ENCODE measurements at places on chromosomes 7 and 10.
A peak's percentile ranks its signal among the peaks of the same experiment; 100 is the strongest.

DNA sequence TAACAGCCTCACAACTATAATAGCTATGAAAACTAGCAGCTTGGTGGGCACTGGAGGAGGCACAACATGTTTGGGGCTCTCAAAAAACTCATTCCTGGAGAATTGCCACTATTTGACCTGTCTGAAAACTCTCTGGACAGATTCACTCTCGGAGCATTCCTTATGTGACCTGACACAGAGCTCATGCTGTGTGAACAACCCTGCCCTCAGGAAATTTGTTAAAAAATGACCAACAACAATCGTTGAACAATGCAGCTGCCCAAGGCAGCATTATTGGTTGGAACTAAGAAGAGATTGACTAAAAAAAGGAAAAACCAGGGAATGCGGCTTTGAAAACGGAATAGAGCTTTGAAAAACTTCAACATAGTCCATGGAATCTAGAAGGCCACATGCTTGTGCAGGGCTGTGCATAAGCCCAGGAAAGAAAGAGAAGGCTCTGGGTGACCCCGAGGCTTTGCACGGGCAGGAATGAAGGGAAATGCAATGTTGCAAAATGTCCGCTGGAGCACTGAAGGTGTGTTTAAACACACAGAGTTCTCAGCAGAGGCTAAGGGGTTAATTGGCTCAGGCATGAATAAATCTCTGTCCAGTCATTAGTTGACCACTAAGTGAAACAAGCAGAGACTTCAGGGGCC is 52.8 kb downstream of the NAMPT start:
- no peak for DNase-seq

DNA sequence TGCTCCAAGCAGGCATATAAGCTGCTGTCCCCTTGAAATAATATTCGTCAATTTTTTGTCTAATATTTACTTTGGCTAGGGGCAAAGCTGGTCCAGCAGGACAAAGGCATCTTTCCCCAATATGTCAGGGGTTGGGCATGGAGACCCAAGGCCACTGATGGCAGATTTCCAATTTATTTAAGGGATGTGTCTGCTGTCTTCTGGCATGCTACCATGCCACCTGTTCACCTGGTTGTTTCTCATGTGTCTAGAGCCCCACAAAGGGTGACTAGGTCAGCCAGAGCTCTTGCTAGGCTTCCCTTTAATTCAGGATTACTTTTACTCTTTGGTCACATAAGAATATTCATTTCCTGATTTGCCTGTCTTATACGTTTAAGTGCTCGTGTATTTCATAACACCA is 22.1 kb upstream of the SYPL1 start:
- no peak for DNase-seq

DNA sequence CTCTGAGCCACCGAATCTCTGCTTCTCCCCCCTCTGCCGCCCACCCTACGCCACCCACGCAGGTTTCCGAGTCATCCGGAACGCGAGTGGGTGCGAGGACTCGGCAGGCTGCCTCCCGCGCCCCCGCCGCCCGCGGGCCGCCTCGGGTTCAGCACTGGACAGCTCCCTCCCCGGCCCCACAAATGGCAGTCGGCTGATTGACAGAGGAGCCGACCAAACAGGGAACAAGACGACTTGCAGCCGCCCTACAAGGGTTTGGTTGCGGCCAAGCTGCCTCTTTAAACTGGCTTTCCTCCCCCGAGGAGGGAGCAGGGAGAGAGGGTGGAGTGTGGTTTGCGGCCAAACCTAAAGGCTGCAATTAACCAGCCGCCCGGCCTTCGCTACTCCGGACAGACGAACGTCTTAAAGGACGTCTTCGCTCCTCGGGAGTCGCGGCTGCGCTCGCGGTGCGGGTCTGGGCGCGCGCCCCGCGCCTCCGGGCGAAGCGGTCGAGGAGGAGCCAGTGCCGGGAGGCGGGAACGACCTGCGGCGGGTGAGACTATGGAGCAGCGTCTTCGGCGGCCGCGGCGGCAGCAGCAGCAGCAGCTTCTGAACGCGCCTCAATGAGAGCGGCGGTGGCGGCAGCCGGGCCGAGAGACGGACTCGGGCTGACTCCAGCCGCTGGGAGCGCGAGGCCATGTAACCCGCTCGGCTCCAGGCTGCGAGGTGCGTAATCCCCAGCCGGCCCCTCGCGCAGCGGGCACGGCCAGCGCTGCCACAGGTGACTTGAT is at the start of gene GPR158:
TSS of gene GPR158 (plus strand) at position 541 of the 770 bp plus-strand sequence. CDS start 420 bp downstream, outside the sequence.
- DNase-seq: peak; percentile 98

- DNase-seq: no peak
These were observed 32.8 kb downstream of the HIPK2 start for GRCh38 chr7:139744768-139745677.

DNA sequence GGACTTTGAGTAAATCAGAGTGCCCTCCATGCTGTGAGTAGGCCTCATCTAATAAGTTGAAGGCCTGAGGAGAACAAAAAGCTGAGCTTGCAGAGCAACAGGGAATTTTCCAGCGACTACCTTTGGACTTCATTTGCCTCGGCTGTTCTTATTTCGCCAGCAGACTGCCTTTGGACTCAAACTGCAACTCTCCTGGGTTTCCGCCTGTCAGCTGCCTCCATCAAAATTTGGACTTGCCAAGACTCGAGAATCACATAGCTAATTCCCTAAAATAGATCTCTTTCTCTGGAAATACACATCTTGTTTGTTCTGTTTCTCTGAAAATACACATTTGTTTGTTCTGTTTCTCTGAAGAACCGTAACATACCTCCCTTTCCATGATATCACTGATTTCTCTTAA is 93.8 kb downstream of the ITGB8 start:
- no peak for DNase-seq

DNA sequence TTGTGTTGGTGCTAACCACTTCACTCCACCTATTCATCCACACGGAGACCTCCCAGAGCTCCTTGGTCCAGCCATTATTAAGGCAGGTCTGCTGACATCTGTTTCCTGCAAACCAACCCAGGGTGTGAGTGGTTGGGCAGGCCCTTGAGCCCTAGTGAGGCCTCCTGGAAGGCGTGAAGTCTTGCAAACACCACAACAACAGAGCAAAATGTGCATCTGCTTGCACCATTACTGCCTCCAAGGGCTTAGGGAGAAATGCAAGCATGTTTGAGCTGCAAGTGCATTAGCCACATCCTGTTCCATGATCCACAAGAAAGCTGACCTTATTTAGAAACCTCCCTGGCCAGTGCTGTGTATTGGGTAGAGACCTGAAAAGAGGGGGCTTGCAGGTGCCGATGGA is 325.5 kb downstream of the GRID1 start:
- no peak for DNase-seq

DNA sequence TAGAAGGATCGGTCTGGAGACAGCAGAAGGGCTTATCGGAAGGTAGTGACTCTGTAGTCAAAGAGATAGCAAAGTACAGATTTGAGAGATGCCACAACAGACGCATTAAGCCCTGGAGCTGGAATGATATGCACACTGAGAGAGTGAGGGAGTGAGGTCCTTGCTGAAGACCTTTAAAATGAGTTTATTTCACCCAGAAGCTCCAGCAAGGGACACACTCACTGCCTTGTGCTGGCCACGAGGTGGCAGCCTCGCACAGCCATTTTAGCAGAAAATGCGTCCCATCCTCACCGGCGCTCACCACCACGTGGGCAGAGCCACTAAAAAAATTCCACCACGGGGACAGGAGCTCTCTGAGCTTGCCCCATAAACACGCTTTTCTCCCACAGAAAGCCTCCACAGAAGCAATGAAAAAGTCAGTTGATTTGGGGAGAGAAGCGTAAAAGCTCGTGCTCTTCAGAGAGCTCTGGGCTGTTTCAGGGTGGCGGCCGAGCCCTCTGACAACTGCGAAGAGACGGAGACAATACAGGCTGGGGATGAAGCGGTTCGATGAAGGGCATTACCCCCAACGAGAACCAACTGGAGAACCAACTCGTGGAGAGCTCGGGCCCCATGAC is 163.0 kb upstream of the KLF14 start:
- DNase-seq: peak; percentile 22

GRCh38 chr7:139798221-139798620 is 20.4 kb upstream of the HIPK2 start:
- DNase-seq: peak; percentile 53

DNA sequence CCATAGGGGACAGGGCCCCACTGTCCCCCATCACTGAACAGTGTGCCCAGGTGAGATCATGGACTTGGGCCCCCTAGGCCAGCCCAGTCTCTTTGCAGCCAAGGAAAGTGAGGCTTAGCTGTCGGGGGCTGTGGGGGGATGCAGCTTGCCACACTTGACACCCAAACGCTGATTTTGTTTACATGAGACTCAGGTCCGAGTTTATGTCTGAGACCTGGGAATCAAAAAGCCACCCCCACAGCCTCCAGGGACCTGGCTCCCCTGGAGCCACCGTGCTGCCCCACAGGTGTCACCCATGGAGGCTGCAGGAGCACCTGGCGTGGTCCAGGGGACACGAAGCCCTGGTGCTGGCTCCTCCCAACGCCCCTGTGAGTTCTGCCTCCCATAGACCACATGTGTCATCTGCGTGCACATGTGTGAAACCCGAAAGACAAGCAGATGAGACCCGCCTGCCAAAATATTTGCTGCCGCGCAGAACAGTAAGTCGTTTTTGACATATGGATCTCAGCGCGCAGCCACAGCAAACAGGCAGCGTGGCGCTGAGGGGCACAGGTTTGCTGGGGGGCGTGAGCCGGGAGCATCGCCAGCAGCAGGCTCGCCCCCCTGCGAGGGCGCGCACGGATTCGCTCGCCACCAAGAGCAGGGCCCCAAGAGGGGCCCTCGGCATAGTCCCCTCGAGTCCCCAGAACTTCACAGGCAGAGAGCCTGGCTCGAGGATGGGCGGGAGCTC is 112.3 kb downstream of the LHPP start:
- no peak for DNase-seq

GRCh38 chr10:13890233-13891127 is 303.7 kb downstream of the PRPF18 start:
- peak; percentile 59 for DNase-seq

GRCh38 chr10:92573091-92573797 is 649 bp downstream of the IDE start:
- DNase-seq: peak; percentile 40

- DNase-seq: no peak
These were observed 22.5 kb upstream of the EPHB6 start for GRCh38 chr7:142832417-142832816.

DNA sequence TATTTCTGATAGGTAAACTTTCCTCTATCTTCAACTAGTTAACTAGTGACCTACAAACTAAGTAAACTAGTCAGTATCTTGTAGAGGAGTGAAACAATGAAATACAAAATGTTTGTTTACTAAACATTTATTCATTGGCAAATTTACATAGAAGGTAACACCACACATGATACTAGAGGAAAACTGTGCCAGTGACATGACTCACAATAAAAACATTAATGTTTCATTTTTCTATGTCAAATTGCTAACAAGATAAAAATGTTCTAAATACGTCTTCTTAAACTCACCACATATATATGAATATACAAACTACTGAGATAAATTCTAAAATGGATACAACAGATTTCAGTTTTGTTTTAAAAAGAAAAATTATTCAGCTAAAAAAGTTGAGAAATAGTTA is 471.3 kb downstream of the PARD3 start:
- DNase-seq: no peak

DNA sequence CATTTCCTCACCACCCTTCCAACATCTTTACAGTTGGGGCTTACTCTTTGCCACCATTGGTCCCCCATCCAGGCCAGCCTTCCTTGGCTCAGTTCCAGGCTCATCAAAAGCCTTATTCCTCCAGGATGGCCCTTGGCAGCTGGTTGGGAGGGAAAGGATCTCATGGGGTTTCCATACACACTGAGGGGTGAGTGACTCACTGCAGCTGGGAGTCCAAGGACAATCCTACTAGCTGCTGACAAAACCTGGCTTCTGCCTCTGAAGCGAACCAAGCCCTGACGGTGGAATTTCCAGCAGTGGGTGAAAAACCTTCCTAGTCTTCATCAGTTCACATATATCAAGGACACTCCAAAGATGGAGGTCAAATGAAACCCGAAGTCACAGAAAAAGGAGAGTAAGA is 22.9 kb downstream of the CRHR2 start:
- DNase-seq: peak; percentile 49

GRCh38 chr10:59337201-59337652 is 25.1 kb downstream of the FAM13C start:
- DNase-seq: no peak

DNA sequence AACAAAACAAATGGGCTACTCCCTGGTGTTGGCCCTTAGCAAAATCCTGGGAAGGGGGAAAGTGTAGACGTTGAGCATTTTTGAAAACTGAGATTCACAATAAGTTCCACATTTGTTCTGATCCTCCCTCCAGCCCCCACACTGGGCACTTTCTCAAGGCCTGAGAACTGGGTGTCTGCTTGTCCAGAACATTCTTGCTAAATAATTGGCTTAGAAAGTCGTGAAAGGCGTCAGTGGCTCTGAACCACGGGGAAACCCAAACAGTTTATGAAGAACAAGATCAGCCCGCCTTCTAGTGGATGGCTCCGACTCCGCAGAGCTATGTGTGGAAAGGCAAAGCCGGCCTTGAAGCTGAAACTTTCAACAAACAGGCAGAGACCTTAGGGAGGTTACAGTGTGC is 370.1 kb downstream of the PRPF18 start:
- no peak for DNase-seq

DNA sequence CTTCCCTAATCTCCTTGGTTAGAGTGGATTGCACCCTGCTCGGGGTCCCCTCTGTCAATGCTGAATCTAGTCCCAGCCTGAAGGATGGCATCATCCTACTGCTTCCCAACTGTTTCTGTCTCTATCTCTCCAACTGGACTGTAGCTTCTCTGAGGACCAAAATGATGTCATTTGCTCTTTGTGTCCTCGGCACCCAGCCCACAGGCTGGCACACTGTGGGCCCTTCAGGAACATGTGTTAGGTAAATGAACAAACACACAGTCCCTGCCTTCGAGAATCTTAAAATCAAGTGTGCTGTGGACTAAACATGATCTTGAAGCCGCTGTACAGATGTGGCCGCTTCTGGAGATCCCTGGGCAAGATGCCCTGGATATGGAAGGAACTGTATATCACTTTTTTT is 5.0 kb upstream of the CDH23 start:
- DNase-seq: no peak

- DNase-seq: no peak
These were observed 228.5 kb downstream of the SORCS1 start for GRCh38 chr10:106935978-106936451.

- DNase-seq: no peak
These were observed 42.9 kb downstream of the MKLN1 start for GRCh38 chr7:131370523-131370968.

All from NCI-H146 (cell line).